ENCODE measurements at places on chromosomes 5 and 9.

DNA sequence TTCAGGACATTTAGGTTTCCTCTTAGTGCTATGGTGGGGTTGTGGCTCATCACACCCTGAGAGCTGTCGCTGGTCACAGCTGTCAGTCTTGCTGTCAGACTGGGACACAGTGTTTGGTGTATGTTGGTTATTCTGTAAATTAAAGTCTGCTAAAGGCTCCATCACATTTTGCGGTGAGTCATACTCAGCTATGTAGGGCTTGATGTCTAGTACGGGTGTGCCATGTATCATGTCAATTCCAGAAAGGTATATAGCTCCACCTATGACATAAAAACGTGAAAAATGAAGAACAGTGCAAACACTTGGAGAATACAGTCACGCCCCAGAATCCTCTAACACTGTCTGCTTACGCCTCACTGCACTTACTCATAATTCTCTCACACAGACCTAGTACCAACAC, 11.9 kb downstream of the TRMO start:
- DNase-seq, result no peak

- no peak for DNase-seq
These were observed 46.8 kb upstream of the SLC1A1 start for GRCh38 chr9:4443439-4443838.

GRCh38 chr5:34608859-34609648, 47.1 kb upstream of the RAI14 start:
- no peak for DNase-seq

GRCh38 chr5:157539503-157540022, 36.0 kb downstream of the ADAM19 start:
- DNase-seq, result no peak

GRCh38 chr9:80375477-80375876, 803.7 kb downstream of the TLE4 start:
- DNase-seq, result no peak

- DNase-seq, result no peak
These were observed 12.9 kb downstream of the TAS2R1 start for GRCh38 chr5:9617221-9617620.

DNA sequence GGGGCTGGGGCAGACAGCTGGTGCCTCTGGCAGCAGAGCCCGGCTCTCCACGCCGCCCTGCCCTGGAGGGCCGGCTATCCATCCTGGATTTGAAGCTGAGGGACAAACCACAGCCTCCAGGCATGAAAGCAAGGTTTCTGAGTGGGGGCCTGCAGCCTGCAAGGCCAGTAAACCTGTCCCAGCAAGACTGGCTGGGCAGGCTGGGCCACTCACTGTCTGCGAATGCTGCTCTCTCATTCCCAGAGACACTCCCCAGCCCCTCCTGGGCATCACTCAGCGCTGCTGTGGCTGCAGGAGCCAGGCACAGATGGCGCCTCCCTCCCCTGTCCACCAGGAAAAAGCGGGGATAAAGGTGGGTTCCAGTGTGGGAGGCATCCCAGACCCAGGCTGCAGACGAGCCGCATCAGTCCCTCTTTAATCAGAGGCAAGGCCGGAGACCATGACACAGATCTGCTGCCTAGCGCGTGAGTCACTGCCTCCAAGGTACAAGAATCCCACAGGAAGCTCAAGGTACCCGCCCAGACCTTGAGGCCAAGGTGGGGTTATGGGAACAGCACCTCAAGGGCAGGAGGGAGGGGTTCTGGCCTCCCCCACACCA, 118.0 kb downstream of the VAV2 start:
- DNase-seq, result no peak

DNA sequence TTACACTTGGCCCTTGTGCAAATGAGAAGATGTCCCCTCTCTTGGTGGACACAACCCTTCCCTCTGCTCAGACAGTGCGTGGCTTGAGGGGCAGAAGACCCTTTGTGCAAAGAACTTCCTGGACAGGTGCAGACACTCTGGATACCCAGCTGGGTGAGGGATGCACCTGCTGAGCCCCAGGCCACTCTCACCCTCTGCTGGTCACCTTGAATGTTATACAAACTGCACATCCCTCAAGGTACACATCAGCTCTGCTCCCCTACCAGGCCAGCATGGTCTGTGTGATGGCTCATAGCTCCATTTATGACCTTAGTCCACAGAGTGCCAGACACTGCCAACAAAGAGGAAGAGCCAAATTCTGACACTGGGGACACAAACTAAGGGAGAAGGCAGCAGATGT, 3.1 kb upstream of the DIRAS2 start:
- no peak for DNase-seq

DNA sequence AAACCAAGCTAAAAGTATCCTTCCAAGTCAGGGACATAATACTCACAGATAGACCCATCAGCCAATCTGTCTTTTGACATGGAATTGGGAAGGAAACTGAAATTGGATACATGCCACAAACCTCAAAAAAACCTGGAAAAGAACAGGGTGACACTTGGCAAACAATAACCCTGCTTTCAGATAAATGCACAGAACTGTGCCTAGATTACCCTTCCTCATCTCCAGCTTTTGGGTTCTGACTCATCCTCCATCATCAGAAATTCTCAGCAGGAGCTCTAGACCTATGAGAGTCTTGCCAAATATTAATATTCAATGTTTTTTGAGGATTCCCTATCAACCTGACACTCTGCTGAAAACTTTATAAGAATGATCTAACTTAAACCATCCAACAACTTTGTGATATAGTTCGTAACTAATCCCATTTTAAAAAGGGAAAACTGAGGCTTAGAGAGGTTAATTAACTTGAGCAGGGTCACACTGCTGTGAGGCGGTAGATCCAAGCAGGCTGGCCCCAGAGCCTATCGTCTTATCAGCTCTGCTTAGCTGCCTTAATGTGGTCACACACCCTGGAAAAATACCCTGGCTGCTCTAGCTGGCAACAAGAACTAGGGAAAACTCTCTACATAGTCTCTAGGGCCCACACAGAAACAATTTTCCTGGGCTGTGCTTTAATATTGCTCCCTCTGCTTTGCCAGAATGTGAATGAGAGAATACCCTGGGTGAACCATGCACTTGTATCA, 157.0 kb upstream of the TRPC7 start:
- no peak for DNase-seq

GRCh38 chr9:68497629-68498028, 43.1 kb downstream of the TMEM252 start:
- no peak for DNase-seq

DNA sequence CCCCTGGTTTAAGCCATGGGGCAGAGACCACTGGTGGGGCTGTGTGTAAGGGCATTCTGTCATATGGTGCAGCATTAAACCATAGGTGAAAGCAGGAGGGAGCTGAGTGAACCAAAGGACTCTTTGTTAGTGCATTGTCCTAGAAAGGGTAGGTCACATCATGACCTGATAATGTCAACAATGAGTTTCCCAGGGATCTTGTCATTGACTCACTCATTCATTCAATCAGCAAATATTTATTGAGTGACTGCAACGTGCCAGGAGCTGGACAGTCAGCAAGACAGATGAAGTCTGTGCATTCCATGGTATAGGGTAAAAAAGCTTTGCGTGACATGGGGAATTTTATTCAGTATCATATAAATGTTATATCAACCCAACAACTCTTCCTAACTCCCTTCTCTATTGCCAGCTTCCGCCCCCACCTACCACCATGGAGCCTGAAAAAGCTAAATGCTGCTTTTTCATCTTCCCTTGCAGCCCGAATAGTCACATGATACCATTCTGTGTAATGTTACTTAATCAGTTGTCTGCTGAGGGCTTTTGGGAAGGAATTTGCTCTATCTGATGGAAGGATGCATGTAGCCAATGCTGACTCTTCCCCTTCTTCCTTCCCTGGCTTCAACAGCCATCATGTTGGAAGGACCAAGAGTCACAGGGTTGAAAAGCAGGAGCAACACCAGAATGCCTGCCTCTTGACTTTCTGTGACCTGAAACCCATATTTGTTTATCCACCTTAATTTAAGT, 11.5 kb upstream of the OTULINL start:
- no peak for DNase-seq

- DNase-seq, result no peak
These were observed 108.9 kb downstream of the WNK2 start for GRCh38 chr9:93292664-93293328.

DNA sequence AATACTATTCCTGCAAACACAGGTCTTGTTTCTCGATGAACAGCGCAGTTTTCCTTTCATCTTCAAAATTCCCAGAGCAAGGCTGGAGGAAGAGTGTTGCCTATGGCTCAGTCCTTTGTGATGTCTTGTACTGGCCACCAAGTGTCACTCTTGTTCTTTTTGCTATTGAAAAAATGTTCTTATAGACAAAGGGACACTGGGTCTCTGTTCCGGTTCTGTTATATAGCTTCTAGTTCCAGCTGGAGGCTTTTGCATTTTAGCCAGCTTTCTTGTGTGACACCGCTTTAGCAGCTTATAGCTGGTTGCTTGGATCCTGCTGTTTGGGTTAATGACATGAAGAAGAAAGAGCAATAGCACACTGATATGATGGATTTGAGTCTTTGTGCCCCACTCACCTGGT, 343.7 kb upstream of the KCNN2 start:
- no peak for DNase-seq

DNA sequence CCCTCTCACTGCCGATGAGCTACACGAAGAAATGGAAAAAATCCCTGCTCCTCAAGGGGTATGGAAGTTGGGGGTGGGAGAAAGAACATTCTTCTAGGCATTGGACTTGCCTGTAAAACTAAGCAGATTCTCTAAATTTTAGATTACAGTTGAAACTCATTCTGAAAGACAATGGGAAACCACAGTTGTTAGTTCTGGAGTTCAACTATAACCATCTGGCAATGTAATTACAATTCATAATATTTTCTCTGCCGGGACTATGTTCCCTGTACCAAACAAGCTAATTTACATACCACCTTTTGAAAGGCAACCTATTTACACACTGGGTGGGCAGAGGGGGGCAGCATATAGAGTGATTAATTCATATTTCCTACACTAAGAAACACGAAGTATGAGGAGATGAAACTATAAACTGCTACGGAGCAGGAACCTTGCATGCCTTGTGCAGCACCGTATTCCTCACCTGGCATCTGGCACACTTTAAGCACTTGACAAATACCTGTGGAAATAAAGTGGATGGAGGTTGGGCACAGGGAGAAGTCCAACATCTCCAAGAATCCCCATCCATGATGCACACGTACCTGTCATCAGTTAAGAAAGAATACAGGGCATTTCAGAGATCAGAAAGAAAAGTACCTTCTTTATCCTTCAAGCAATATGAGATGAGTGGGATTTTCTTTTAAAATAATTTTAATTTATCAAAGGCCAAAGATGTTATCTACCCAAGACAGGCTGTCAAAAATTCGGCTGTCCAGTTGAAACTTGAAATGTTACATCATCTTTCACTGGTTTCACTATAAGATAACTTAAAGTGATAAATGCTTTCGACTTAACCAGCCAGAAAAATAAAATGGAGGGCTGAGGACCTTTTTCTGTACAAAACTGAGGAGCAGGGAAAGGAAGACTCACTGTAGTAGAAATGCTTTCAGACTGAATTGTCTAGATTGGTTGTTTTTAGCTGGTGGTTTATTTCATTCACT, 54.2 kb downstream of the SSBP2 start:
- no peak for DNase-seq

DNA sequence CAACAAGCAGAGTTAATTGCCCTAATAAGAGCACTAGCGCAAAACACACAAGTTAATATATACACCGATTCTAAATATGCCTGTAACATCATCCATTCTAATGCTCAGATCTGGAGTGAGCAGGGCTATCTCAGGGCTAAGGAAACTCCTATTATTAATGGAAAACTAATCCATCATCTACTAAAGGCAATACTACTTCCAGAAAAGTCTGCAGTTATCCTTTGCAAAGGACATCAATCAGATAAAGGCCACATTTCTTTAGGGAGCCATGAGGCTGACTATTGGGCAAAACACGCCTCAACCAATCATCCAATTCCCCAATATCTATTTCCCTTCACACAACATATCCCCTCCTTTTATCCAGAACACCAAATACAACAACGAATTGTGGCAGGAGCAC, 1032.3 kb upstream of the NUDT12 start:
- DNase-seq, result no peak

- no peak for DNase-seq
These were observed 90.6 kb downstream of the NLN start for GRCh38 chr5:65812648-65813047.

DNA sequence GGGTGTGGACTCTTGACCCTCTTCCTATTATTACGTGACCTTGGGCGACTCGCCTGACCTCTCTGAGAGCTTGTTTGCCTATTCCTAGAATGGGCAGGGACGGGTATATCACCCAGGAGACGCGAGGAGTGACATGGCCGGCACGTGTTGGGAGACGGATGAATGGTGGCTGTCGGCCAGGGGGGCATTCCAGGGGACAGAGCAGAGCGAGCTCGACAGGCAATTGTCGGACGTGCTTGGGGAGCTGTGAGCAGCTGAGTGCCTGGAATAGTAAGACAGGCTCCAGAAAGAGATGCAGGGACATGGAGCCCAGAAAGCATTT, 29.3 kb upstream of the UNC5A start:
- no peak for DNase-seq

DNA sequence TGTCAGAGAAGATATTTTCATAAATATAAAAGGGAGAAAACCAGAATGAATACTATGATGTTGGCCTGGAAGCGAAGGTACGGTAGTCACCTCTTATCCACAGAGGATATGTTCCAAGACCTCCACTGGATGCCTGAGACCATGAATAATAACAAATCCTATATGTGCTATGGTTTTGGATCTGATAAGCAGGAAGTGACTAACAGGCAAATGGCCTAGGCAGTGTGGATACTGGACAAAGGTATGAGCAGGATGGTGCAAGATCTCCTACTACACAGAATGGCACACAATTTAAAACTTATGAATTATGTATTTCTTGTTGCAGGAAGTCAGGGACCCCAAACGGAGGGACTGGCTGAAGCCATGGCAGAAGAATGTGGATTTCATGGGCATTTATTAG, 48.2 kb downstream of the ADAMTS12 start:
- no peak for DNase-seq

DNA sequence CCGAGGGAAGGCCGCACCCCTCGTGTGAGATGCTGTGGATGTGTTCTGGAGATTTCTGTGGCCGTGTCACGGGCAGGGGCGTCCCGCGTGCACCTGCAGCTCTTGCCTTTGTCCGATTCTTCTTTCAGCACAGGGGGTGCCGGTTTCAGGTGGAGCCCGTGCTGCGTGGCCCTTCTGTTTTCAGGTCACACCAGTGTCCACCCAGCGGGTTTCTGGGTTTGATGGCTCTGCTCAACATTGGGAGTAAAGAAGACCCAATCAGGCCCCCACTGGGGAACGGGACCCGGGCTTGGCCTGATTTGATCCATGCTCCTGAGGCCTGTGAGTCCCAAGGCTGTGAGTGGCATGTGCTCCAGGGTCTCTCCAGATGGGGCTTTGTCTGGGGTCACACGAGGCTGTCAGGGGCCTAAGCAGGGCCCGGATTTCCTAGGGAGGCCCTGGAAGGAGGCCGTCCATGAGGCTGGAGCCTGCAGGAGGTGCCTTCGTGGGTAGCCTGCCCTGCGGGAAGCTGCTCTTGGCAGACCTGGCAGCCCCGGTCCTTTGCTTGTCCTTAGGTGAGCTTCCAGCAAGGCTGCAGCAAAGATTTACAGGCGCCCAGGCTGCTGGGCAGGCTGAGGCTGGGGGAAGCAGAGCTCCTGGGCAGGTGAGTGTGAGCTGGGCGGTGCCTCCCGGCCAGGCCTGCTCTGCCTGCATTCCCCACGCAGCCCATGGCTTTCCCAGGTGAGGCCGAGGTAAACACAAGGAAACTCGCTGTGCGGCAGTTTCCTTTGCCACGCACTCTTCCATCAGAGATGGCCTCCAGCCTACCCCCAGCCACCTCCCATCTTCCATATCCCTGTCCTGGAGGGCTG, 12.8 kb downstream of the MRPL36 start:
- DNase-seq, result no peak

GRCh38 chr9:105886136-105886535, 191.8 kb downstream of the TMEM38B start:
- DNase-seq, result no peak

- no peak for DNase-seq
These were observed 1174.0 kb downstream of the MAT2B start for GRCh38 chr5:164679461-164679860.
